ENCODE measurements at places on chromosomes 6 and 20.

- DNase-seq = peak; percentile 77
Observed at GRCh38 chr6:24981386-24981760, 45.6 kb upstream of the RIPOR2 start.

GRCh38 chr6:160990847-160991405, 643 bp upstream of the MAP3K4 start:
- DNase-seq = no peak

DNA sequence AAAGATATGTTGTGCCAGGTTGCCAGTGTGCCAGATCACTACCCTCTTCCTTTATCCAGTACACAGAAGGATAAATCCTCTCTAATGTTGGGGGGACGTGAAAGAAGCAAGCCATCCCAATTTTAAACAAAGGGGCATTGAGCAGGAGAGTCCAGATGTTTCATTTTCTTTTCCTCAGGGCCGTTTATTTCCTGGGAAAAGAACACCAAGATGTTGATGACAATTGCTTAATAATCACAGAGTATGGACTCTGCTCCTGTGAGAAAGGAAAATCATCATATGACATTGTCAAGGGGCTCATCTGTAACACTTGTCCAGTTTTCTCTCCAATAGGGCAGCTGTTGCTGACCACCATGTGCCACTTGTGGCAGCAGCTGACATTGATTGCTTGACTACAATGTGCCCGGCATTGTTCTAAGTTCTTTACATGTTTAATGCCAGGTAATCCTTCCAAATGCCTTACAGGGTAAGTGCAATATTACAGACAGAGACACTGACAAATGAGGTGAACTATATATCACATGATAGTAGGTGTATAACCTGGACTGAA, 161.4 kb downstream of the CD109 start:
- no peak for DNase-seq

DNA sequence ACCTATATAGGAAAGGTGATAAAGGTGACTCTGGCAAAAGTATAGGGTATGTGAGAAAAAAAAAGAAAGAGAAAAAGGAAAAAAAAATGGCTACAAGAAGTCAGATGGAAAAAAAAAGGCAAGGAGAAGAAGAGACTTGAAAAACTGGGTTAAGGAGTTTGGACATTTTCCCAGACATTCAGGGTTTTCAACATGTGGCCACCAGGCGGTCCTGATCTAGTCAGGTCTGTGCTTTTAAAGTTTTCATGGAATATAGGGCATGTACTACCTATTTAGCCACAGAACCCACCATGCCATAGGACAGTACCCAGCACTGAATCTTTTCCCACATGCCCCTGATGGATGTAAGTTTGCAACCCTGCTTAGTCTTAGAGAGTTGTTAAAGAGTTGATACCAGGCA, 433.7 kb downstream of the MAFB start:
- no peak for DNase-seq

GRCh38 chr6:47932575-47932974, 150.7 kb downstream of the OPN5 start:
- DNase-seq = no peak

GRCh38 chr6:24060982-24061754, 64.8 kb upstream of the NRSN1 start:
- DNase-seq = no peak

DNA sequence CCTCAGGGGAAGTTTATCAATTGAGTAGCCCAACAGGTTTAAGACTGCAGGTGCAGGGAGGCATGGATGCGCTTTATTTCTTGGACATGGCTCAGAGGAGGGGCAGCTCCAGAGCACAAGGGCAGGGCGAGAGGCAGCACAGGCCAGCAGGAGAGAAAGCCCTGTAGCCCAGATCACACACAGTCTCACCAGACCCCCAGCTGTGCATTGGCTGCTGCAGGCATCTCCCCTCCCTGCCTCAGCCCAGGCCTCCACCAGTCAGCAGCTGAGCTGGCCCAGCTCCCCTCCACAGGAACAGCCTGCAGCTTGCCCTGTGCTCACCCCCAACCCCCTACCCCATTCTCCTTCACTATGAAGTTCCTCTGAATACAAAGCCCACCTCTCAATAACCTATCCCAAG, 24.7 kb downstream of the MRPL14 start:
- peak; percentile 33 for DNase-seq

DNA sequence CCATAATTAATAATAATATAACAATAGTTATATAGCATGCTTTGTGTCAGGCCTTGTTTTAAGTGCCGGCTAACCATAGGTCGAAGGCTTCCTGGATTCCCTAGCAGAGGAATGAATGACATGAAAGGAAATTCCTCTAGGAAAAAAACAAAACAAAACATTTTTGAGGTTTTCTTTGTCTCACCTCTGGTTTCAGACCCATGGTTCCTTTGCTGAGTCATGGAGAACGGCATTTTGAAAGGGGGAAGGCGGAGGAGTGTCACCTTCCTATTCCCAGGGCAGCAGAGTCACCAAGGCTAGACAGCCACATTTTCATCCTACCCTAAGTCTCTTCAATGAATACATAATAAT, 25.3 kb upstream of the CCND3 start:
- peak; percentile 94 for DNase-seq

GRCh38 chr6:55874316-55874715, 1.1 kb downstream of the BMP5 start:
- no peak for DNase-seq

DNA sequence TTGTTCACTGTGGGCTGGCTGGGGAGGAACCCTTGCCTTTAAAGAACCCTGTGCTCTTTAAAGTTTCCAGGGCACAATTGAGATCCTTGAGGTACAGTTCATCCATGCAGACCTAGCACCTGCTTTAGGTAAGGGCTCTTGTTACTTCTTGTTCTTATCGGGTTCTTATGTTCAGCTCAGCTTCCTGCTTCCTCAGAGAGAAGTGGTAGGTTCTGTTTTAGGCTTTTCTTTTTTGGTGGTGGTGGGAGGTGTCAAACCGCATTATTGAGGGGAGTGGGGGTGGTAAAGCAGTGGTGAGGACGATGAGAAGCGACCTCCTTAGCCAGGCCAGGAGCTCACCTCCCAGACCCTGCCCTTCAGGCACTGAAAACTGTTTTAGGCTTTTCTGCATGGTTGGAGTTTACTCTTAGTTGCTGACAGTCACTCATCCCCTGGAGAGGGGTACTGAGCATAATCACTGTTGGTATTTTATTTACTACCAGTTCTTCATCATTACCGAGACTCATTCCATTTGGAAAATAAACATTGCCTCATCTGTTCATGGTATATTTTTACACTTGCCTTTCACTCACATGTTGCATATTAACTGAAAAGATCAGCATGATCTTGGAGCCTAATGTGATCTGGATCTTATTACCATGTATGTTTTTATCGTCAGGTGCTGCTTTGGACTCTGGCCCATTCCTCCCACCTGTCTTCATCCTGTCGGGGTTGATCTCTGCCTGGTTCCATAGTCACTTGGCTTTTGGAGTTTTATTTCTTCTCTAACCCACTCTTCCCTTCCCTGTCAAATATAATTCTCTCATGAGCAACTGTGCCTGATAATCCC, 35.4 kb downstream of the SLC16A10 start:
- no peak for DNase-seq

DNA sequence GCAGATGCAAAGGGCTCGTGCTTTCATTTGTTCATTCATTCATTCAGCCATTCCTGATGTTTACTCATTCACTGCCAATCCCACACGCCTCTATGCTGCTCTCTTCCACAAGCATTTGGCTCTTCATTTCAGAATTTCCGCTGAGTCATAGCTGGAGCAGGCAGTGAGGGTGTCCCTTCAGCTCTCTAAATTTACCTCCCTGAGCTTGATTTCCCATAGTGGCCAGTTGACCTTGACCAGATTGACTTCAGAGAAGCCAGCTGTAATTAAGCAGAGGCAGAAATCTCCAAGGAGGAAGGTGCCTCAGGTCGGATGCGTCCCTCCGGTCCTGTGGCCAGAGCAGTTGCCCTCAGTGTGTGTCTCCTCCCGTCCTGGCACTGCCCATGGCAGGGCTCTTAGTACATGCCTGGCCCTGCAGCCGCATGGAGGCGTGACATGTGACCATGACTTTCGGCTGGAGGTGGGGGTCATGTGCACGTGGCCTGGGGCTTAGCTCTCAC, 267.2 kb upstream of the ECI2 start:
- peak; percentile 82 for DNase-seq

- peak; percentile 20 for DNase-seq
Observed at GRCh38 chr20:39661833-39662232, 699.7 kb downstream of the DHX35 start.

DNA sequence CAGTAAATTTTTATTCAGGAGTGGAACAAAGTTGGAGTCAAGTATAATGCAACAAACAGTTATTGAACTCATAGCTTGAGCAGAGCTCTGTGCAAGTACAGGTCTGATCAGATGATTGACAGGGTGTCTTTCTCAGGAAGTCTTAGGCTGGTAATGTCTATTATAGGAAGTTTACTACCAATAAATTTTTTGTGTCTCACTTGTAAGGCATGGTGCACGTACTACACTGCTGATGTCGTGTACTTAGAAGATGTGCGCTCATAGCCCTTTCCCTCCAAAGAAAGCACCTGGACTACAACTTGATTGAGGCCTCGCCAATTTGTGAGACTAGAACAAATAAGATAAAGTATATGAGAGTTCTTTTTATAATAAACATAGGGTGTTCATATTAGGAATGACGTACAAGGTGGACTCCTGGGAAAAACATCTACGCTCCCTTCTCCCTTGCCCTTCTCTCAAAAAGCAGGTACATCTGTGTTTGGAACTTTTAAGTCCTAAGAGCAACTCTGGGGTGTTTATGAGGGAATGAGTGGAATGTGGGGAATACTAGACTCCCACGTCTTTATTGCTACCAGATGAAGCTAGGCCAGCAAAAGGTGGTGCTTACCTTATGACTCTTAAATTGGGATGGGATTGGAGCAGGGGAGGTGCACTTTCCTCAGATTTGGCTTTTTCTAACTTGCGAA, 1.5 kb downstream of the NDUFAF5 start:
- no peak for DNase-seq

DNA sequence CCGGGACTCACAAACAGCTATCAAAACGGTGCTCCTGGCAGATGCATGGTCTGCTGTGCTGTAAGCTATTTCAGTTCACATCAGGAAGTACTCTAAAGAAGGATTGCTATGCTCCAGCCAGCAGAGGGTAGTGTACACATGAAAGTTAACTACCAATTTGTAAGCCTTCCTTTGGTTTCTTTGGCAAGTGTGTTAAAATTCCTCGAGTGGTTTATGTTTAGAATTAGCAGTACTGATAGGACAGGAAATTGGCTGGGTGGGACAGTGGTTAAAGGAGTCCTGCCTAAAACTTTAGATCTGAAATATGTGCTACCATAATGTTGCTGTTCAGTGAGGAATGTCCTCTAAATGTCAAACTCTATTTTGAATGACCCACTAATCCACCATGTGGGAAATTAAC, 47.4 kb downstream of the TRMT11 start:
- peak; percentile 91 for DNase-seq

Data from astrocyte of the hippocampus (primary cell).